ENCODE measurements at places on chromosomes 5 and 9.

- DNase-seq = no peak
Measured at GRCh38 chr5:44536650-44537260, 147.5 kb upstream of the FGF10 start.

DNA sequence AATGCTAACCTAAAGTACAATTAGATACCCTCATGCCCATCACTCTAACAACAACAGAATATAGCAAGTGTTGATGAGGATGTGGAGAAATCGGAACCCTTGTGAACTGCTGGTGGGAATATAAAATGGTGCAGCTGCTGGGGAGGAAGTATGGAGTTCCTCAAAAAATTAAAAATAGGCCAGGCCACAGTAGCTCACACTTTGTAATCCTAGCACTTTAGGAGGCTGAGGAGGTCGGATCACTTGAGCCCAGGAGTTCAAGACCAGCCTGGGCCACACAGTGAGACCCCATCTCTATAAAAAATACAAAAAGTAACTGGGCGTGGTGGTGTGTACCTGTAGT is 18.0 kb upstream of the MRNIP start:
- no peak for DNase-seq

GRCh38 chr9:24616863-24617262 is 71.2 kb upstream of the IZUMO3 start:
- no peak for DNase-seq

DNA sequence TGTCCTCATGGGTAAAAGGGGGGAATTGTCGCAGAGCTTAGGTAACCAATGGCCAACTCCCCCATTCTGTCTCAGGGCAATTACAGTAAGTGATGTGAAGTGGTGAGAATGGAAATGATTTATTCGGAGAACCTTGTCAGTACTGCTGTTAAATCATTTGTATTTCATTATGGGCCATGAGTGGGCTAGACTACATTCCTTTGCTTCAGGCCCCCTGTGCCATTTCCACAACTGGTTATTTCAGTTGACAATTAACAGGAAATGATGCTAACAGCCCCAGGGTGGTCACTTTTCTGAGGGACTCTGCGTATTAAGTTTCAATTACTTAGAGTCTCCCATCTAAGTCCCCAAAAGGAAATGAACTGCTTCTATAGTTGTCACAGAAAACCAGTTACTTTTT is 653.7 kb downstream of the CCDC171 start:
- no peak for DNase-seq

DNA sequence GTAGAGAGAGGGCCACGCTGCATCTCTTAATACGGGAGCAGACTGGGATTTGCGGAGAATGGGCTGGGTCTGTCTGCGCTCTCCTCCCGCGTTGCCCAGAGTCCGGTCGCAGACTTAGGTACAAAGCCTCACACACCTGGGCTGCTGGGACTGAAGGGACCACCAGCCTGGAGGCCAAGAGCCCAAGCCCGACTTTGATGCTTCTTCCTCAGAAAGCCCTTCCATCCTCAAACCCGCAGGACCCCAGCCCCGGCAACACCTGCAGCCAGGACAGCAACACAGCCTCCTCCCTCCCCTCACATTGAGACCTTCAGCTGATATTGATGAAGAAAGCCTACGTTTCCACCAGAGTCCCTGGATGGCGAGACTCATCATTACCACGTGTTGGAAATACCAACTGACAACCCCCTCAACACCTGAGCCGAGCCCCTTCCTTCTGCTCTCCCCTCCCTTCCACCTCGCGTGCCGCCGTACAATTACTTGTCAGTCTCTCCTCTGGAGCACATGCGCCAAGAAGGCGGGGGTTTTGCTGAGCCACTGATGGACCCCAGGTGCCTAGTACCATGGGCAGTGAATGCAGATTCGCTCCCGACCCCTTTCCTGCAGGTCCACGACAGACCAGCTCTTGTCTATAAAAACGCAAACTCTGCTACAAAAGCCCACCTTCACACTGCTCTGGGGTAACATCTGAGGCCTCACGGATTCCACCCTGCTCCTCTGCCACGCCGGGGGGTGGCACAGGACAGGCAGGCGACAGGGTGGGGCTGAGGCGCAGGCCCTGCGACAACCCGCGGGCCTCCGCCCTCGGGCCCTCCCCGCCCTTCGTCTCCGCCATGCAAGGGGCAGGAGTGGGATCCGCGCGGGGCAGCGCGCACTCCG is 841 bp downstream of the ASB6 start:
- no peak for DNase-seq

GRCh38 chr5:141879941-141880738 is 1.9 kb upstream of the PCDH1 start:
- DNase-seq = no peak

GRCh38 chr9:13755551-13755950 is 476.1 kb upstream of the MPDZ start:
- DNase-seq = no peak

- DNase-seq = no peak
Measured at GRCh38 chr5:83404182-83404716, 67.3 kb upstream of the VCAN start.

- DNase-seq = no peak
Measured at GRCh38 chr5:84642795-84643194, 258.1 kb upstream of the EDIL3 start.

DNA sequence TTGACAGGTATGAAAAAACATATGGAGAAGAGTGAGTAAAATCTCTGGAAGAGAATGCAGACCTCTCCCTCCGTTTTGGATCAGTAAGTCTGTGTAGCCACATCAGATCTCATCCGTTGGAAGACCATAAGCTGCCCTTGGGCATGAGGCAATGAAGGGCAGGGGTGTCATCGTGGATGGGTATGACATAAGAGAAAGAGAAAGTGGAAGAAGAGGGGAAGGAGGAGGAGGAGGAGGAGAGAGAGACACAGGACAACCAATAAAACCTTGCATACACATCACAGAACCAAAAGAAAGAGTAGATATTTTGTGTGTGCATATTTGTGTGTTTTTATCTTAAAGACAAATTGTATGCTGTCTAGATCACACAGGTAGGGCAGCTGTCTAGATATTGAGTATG is 50.7 kb downstream of the PRRC1 start:
- DNase-seq = no peak

DNA sequence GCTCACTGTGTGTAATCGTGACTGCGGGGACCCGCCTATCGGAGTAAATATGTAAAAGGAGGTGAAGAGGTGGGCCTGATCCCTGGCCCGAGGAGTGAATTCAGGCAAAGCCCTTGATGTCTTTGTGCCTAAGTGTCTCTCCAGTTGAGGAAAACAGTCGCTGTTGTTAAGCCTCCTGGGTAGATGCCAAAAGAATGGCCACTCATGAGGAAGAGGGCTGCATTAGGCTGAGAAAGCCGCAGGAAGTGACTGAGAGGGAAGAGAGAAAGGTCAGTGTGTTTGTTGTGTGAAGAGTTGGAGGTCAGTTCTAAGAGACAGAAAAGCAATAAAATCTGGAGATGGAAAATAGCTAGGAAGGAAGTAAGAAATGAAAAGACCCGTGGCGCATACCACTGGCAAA is 35.8 kb upstream of the PIP5K1B start:
- no peak for DNase-seq

DNA sequence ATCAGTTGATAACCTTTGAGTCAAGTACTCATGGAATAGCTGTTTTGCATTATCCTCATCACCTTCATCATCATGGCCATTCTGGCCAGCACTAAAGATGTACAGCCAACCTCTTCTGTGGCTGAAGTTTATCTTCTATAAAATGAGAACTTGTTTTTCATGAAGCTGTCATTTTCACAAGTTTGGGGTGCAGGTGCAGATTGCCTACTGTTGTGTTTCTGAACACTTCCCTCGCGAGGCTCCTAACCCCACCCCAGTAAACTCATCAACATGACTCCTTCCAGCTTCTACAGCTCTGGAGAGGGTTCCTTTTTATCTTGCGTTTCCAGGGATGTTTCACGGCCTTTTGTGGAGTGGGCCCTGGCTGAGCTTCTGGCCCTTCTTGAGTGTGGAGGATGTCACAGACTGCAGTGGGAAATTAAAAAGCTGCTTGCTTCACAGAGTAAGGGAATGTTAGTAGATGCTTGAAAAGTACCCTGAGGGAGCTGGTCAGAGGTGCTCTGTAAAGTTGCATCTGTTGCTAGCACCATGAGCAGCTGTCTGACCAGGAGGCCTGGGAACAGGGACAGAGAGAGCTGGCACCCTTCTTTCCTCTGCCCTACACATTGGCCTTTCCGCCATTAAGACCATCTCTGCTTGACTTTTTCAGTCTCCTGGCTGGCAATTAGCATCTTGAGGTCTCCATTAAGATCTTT is 24.9 kb downstream of the SYK start:
- no peak for DNase-seq

GRCh38 chr5:58453306-58453705 is 6.6 kb downstream of the PLK2 start:
- no peak for DNase-seq

GRCh38 chr9:17476401-17476800 is 102.5 kb upstream of the SH3GL2 start:
- no peak for DNase-seq

DNA sequence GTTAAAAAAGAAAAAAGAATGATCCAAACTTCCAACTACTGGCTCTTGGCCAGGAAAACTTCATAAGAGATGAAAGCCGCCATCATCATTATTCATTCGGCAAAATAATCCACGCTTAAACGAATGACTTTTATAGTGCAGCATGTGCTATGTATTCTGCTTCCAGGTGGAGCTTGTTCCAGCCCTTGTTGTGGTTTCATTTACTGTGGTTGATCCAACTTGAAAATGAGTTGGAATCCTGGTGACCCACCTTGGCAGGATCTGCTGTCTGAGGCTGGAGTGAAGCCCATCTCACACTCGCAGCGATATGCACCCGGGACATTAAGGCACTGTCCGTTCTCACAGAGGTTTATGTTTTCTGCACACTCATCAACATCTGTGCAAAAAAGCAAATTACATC is 209.6 kb downstream of the FBN2 start:
- no peak for DNase-seq

DNA sequence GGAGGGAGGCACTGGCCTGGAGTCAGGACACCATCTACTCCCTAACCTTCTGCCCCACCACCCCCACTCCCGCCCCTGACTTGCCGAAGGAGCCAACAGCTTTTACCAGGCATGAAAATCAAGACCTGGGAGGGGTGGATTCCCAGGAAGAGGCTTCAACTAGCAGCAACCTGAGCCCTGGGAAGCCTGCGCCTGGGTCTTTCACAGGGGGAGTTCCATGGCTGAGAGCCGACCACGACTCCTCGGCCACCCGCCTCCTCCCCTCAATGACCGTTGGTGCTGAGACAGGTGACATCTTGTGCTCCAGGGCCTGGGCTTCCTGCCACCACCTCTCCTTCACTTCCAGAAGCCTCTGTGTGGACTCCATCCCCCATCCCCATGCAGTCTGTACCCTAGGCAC is 37.1 kb downstream of the BARX1 start:
- no peak for DNase-seq

DNA sequence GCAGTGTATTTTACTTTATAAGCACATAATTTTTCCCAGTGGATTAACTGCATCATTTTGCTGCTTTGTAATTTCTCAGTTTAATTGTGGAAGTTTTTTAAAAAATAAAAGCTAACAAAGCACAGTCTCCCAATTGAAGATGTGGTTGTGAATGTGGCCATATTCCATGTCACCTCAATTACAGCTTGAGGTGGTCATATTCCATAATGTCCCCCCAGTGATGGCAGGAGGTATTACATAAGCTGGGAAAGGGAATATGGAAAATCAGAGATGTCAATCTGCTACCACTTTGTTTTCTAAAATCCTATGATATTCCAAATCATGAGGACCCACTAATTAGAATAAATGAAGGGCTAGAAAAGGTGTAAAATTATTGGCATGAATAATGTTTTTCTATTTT is 1672.0 kb upstream of the CDH9 start:
- DNase-seq = no peak

DNA sequence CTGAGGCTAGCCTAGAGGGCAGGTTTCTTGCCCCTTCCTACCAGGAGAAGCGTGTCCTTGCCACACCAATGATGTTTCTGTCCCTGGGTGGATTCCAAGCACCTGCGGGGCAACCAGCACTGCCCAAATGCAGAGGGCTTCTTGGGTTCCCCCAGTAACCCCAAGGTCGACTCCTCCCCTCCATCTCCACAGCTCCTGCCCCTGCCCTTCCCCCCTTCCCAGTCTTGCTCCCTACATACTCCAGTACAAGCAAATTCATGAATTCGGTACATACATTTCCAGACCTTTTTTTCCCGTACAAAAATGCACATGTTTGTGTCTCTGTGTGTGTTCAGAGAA is 12.8 kb upstream of the JADE2 start:
- no peak for DNase-seq

Data from cerebellar nuclear complex (tissue), 1 donor.